NCI-H187 treated with DMSO at 0.1 percent for 48 hours (cell line): ENCODE measurements at places on chromosomes 1 and 21.

DNA sequence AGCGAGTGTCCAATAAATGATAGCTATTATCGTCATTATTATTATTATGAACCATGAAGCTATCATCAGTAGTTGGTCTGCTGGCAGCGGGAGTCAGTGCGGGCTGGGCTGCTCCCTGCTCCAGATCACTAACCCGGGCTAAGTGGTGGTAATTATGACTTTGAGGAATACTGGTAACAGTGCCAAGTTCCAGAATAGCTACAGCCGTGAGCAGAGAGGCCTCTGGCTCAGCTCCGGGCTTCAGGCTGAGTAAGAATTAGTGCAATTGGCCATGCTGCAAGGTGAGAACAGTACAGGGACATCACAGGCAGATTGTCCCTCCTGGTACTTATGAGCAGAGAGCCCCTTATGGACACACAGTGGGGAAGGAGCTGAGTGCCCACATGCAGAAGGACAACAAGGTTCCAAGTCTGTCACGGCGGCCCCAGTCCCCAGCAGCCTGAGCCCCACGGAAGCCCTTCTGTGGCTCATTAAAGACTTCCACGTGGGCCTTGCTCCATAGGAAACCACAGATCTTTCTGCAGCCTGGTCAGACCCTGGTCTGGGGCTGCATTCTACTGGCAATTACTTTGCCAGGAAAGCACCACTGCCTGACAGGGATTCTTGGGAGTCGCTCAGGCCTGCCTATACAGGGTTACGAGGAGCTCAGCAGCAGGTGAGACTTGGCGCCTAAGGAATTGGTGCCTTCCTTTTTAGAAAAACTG lies 235.1 kb downstream of the RRAGC start:
- no peak for DNase-seq

GRCh38 chr21:42266971-42267556 lies 48.1 kb downstream of the ABCG1 start:
- no peak for DNase-seq

GRCh38 chr21:14114251-14114650 lies 96.5 kb downstream of the LIPI start:
- DNase-seq, result no peak

GRCh38 chr1:165894591-165894990 lies 67.2 kb downstream of the UCK2 start:
- DNase-seq, result no peak

- no peak for DNase-seq
Measured at GRCh38 chr1:66758241-66758755, 6.0 kb downstream of the DYNLT5 start.

GRCh38 chr1:234900595-234900994 lies 228.0 kb downstream of the TOMM20 start:
- no peak for DNase-seq

GRCh38 chr1:231317306-231318014 lies 20.2 kb downstream of the EXOC8 start:
- no peak for DNase-seq

GRCh38 chr21:42505090-42505726 lies 8.4 kb upstream of the SLC37A1 start:
- DNase-seq, result no peak

- DNase-seq, result no peak
Measured at GRCh38 chr1:221858818-221859611, 117.1 kb upstream of the DUSP10 start.

- no peak for DNase-seq
Measured at GRCh38 chr1:9041116-9041779, 15.0 kb upstream of the SLC2A7 start.

DNA sequence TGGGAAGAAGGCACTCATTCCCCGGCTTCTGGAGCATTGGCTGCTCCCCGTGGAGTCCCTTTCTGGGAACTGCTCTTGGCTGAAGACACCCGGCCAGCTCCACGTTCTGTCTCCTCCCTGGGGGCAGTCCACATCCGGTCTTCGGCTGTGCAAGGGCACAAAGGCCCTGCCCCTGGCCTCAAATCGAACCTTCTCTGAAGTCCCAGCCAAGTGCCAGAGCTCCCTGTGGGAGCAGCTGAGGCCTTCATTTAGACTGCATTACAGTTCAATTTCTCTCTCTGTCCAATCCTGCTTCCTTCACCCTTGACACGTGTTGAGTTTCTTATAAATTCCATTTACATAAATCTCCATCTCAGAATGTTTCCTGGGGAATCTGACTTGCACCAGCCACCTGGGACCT lies 132.9 kb upstream of the POU3F1 start:
- DNase-seq, result no peak

GRCh38 chr21:33566514-33566913 lies 22.0 kb downstream of the DONSON start:
- DNase-seq, result no peak

GRCh38 chr1:10707208-10707607 lies 89.2 kb downstream of the CASZ1 start:
- DNase-seq, result no peak

GRCh38 chr1:21532496-21532895 lies 23.3 kb downstream of the ALPL start:
- no peak for DNase-seq

- no peak for DNase-seq
Measured at GRCh38 chr1:39894884-39895495, 6.7 kb downstream of the MYCL start.

DNA sequence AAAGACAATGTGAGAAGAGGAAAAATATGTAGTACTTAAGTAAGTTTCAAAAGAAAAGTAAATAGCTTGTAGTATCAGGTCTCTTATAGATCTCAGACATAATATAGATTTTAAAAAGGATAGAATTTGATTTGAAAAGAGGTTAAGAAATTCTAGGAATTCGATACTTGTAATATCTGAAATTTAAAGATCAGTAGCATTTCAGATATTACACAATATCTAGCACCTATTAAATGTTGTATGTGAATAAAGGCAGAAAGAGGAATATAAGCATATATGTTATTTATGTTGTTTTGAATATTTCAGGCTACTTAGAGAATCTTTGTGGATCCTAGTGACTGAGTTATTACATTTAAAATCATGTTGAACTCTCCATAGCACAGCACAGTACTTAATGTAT lies 35.0 kb upstream of the METTL18 start:
- DNase-seq, result no peak

DNA sequence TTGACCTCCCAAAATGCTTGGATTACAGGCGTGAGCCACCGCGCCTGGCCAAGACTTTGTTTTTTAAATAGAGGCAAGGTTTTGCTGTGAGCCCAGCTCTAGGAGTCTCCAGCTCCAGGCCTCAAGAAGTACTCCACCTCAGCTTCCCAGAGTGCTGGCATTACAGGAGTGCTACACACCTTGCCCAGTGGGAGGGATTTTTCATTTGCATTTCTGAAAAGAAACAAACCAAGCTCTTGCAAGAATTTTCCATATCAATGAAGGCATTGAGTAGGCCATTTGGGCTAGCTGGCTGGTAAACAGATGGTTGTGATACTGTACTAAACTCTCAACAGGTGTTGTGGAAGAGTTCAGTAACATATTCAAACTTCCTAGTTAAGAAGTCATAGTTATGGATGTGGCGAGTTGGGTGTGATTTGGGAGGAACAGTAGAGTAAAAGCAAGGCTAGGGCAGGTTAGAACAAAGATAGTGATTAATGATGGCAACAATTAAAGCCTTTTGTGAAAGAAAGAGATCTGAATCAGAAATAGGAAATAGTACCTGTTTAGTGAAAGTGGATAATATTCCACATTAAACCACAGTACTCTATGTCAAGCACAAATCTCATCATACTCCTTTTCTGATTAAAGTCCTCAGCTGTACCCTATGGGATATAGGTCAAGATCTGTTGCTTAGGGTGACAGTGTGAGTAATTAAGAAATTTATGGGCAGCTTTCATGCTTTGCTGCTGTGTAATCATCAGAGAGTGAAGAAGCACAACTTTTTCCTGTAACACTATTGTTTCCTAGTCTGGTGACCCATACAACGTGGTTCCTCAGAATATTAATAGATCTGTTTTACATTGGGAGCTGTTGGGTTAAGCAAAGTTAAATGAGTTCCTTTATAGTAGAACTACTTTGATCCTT lies 10.7 kb downstream of the AKIRIN1 start:
- no peak for DNase-seq

- DNase-seq, result no peak
Measured at GRCh38 chr1:100657876-100658715, 61.4 kb upstream of the VCAM1 start.
